Kidney capillary endothelial cell (primary cell): ENCODE measurements at places on chromosomes 1 and 21.

- DNase-seq: no peak
Observed at GRCh38 chr1:234827181-234827580, 217.2 kb upstream of the IRF2BP2 start.

DNA sequence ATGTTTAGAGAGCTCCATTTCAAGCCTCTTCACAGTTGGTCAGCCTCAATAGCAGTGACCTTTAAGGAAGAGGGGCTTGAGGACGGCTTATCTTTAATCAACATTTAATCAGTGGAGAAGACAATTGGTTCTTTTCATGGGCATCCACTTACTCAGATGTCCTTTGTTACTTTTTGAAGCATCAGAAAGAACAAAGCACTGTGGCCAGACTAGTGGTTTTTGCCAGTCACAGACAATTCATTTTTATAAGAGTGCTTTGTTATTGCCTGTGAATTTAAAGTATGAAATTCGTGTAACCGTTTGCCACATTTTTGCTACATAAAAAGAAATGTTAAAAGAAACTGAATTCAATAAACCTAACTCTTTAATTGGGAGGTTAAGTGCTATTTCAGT lies 222.8 kb downstream of the TPR start:
- no peak for DNase-seq

DNA sequence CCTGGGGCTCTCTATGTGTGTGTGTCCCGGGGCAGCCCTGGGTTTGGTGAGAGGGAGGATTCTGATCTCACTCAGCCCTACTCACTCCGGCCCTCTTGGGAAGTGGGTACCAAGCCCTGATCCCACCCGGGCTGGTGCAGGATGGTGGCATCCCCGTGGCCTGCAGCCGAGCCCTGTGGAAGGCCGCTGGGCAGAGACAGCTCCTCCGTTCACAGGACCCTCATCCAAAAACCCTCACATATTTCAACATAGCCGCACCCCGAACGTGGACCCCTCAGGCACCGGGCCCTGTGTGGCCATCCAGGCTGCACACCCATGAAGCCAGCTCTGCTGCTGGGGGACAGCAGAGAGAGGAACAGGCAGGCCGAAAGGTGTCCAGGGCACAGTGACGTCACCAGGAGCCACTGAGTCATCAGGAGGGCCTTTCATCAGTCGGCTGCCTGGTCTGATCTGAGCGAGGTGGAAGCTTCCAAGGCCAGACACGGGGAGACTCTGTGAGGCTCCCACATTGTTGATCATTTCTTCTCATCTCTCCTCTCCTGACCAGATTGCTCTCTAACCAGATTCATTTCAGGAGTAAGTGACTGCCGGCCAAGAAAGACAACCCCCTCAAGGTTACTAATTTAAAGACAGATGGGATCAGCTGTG lies 16.2 kb upstream of the GPR157 start:
- no peak for DNase-seq

GRCh38 chr1:198377702-198378101 lies 162.8 kb downstream of the ATP6V1G3 start:
- no peak for DNase-seq

- no peak for DNase-seq
Observed at GRCh38 chr21:45032332-45032731, 42.0 kb upstream of the ADARB1 start.

- DNase-seq: no peak
Observed at GRCh38 chr21:17949421-17949820, 130.3 kb upstream of the C21orf91 start.

GRCh38 chr1:162919034-162919433 lies 58.1 kb upstream of the CCDC190 start:
- DNase-seq: no peak

DNA sequence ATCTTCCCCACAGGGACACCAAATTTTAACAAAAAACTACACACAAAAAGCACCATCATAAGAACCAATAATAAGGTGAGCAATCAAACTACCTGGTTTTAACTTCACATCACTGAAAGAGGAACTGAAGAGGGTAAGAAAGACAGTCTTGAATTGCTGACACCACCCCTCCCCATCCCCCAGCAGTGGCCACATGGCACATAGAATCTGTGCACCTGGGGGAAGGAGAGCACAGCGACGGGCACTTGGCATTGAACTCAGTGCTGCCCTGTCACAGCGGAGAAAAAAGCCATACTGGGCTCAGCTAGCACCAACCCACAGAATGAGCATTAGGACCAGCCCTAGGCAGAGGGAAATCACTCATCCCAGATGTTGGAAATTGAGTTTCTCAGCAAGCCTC lies 640.0 kb upstream of the ADGRL2 start:
- DNase-seq: no peak

DNA sequence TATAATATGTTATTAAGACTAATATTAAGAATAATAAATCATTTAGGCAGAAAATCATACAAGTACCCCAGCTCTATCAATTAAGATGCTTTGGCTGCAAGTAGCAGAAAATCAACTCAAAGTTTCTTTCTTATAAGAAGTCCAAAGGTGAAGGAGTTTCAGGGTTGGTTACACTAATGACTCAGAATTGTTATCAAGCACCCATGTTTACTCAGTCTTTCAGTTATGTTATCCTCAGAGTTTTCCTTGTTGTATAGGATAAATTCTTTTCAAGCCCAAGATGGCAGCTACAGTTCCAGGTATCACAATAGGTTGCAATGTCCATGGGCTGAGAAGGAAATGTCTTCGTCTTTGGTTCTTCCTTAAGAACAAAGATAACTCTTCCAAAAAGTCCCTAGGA lies 163.6 kb downstream of the TNFSF18 start:
- DNase-seq: no peak

DNA sequence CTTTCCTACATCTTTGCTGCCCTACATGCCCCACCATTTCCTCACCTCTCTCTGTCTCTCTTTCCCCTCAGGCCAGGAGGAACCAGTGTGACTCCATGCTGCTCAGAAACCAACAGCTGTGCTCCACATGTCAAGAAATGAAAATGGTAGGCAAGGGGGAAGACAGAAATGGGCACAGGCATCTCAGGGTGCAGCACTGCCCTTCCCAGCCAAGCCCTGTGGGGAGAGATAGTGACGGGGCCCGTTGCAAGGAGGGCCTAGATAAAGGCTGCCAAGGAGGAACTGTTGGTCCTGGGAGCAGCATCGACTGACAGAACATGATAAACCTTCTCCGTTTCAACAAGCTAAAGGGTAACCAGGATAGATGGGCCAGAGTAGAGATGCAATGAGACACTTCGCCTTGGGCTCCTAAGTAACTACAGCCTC lies 12.5 kb upstream of the PIGC start:
- DNase-seq: no peak

- DNase-seq: no peak
Observed at GRCh38 chr1:40763742-40764532, 19.6 kb upstream of the KCNQ4 start.

GRCh38 chr1:27666791-27667254 lies 5.2 kb downstream of the IFI6 start:
- no peak for DNase-seq

- DNase-seq: peak; percentile 64
Observed at GRCh38 chr1:76330991-76331603, 256.6 kb downstream of the ST6GALNAC3 start.

DNA sequence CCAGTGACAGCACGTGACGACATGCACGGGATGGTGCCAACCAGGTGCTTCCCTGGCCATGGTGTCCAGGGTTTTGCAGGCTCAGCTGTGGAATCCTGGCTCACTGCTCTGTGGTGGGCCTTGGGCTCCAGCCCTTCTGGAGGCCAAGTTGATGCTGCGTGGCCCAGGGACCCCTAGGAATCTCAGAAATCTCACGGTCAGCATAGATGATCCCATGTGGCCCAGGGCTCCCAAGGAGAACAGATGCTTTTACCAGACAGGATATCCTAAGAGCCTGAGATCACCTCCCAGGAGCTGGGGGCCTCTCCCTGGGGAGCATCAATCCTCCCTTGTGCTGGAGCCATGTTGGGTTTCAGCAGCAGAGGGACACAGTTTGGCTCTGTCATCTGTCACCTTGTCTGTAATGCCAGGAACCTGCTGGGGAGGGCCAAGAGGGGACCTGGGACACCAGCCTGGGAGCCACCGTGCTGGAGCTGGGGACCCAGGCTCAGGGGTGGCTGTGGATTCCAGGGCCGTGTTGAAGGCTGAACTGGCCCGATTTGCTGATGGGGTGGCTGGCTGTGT lies 63.9 kb downstream of the TRIM11 start:
- no peak for DNase-seq

DNA sequence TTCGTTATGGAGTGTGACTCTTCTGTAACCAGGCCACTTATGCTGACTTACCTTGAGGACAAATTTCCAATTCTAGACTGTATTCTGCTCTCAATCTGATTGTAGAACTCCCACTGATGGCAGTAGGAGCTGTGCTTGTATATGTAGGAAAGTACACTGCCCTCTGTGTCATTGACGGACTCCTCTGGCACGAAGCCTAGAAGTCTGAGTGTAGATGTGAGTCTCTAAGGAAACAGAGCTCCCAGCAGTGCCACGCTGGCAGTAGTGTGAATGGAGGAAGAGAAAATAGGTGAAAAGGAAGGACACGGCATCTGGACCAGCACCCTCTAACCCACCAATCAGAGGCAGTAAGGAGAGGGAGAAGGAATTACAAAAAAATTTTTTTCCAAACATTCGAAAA lies 130.4 kb upstream of the ADGRL2 start:
- peak; percentile 70 for DNase-seq

GRCh38 chr1:43307458-43308158 lies 6.8 kb downstream of the TIE1 start:
- no peak for DNase-seq

- DNase-seq: no peak
Observed at GRCh38 chr1:55706397-55706796, 491.2 kb upstream of the USP24 start.

GRCh38 chr21:33264561-33264960 lies 1.6 kb upstream of the IL10RB start:
- no peak for DNase-seq

DNA sequence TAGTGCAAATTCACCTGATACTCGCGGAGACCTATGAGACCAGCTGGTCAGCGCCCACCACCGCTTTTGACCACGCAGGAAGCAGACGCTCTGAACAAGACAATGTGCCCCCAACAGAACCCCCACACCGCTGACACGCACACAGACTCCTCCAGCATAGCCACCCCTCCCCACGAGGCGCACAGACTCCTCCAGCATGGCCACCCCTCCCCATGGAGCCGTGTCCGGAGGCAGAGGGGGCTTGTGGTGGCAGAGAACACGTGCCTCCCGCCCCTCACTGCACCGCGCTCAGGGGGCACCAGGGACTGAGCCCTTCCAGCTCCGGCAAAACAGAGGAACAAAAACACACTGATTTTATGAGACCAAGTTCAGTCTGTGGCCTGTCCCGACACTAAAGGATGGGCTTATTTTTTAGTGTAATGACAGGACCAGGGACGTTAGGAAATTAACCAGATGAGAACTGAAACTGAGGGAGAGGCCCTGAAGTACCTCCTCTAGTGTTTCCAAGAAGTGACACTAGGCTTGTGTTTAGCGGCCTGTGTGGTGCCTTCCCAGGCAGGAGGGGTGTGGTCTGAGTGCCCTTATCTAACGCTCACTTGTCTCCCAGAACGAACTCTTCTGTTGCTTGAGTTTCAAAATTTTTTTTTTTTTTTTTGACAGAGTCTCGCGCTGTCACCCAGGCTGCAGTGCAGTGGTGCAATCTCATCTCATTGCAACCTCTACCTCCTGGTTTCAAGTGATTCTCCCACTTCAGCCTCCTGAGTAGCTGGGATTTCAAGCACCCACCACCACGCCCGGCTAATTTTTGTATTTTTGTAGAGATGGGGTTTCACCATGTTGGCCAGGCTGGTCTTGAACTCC lies 10.0 kb upstream of the AGPAT3 start:
- DNase-seq: no peak

DNA sequence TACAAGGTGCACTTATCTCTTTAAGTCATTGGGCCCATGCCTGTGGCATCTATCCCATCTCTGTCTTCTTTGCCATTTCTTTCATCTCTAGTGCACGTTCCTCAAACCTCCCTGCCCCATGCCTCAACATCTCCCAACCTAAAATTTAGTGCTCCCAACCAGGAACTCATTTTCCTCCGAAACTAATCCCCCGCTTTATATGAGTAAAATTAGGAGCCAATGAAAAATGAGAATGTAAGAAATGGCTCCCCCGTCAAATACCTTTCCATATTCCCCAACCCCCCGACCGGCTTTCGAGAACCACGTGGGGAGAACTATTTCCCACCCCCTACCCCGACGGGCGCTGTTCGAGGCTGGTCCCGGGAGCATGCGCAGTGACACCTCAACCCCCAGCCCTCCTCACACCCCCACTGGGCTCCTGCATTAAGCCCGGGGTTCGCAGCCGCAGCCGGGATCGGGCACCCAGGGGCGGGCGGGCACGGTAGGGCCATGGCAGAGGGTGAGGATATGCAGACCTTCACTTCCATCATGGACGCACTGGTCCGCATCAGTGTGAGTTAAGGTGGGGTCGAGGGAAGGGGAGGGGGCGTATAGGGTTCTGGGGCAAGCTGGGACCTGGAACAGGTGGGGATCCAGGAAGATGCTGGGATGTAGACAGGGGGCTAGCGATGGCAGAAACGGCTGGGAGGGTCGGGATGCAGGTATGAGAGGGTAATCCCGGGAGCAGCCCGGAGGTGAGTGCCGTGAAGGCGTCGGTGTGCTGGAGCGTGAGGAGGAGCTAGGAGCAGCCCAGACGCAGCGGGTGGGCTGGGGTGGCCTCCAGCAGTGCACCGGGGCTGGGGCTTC lies at the start of gene TRIM46:
TRIM46 (plus strand) TSS at position 372 of the 846 bp plus-strand sequence; CDS start at position 490, 118 bp downstream.
- DNase-seq: peak; percentile 58

- DNase-seq: no peak
Observed at GRCh38 chr1:36208978-36209703, 15.1 kb upstream of the THRAP3 start.

DNA sequence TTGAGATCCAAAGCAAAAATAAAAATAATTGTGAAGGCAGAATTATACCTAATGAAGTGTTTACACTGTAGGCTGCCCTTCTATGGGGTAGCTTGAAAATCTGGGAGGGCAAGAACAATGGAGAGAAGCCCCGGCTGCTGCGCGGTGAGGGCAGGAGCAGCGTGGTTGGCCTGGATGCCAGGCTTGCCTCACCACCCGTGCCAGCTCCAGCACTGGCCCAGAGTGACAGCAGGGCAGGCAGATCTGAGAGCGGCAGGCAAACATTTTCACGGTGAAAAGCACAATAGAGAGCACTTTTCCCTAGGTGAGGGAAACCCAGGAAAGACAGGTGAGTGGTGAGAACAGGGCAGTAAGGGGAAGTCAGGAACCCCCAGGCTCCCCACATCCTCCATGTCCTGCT lies 1.4 kb downstream of the PROK1 start:
- no peak for DNase-seq

DNA sequence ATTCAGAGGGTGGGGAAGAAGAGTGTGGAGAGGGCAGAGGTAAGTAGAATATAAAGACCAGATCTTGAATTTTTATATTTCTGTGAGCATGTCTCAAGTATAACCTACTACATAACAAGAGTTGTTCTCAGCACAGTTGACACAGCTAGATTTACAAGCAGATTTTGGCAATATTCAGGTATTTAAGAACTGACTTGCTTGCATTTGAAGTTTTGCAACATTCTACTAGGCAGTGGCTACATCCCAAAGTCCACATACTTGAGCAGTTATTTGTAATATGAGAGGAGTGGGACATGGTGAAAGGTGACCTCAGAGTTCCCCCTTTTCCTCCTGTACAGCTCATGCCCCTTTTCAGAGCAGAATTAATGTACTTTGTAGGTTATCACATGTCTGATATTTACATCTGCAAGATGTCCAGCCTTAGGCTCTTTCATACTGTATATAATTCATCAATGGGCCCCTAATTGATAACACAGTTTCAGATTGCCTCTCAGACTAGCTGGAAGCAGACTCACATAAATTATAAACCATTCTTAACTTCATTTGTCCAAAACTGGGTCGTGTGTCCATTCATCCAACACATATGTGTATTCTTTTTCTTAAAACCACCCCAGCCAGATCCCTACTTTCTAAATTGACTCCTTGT lies 136.7 kb upstream of the RAVER2 start:
- DNase-seq: no peak
